ENCODE measurements at places on chromosomes 13 and 19. TPM values are rescaled to one million over a fixed set of nuclear protein-coding genes. Genes with fewer than 3 reads are reported as not detected.

The ZNF211 gene
- 5.8 TPM for total RNA-seq

The BEST2 gene
- not detected for total RNA-seq

The ADPRHL1 gene
- 0.40 TPM for total RNA-seq

The EDNRB gene
- total RNA-seq: 1.7 TPM

The PRR36 gene
- not detected for total RNA-seq

The CARD8 gene
- total RNA-seq: 220 TPM

The CD177 gene
- not detected for total RNA-seq

The CEACAM1 gene
- 1.5 TPM for total RNA-seq

The GNA15 gene
- total RNA-seq: 0.07 TPM

The CEACAM7 gene
- total RNA-seq: not detected

The APOC4 gene
- not detected for total RNA-seq

The POP4 gene
- 86.8 TPM for total RNA-seq
